ENCODE measurements at places on chromosomes 3 and 15.

DNA sequence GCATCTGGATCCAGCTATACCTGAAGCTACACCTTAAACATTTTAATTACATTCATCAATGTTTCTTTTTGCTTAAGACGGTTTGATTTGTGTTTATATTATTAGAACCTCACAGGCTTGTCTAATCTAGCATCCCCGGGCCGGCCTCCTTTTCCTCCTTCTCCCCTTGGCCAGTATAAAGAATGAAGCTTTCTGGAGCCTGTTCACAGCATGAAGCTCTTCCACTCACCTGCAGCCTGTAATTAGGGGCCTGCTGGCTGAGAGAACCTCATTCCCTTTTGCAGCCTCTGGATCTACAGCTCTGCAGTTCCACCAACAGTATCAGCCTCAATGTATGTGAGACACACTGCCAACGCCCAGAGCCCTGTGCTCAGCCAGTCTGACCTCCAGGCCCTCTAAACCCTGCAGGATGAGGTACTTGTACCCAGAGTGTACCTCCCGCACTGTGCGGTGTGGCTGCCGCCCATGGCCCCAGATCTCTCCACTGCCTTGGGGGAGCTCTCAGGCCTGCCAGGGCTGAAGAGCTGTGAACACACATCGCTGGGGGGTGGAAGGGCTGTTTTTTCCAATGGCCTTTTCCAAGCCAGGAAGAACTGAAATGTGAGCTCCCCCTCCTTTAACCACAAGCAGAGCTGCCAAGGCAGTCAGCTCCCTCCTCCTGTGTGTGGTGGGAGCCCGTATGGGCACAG, 114.7 kb upstream of the ALDH1A3 start:
- H3K36me3 ChIP-seq = no peaks in the 10 kb centered on the region
- no peaks in the 10 kb centered on the region for H3K4me1 ChIP-seq
- DNase-seq = peak; percentile 97
- no peak overlapping the region for H3K27ac ChIP-seq

DNA sequence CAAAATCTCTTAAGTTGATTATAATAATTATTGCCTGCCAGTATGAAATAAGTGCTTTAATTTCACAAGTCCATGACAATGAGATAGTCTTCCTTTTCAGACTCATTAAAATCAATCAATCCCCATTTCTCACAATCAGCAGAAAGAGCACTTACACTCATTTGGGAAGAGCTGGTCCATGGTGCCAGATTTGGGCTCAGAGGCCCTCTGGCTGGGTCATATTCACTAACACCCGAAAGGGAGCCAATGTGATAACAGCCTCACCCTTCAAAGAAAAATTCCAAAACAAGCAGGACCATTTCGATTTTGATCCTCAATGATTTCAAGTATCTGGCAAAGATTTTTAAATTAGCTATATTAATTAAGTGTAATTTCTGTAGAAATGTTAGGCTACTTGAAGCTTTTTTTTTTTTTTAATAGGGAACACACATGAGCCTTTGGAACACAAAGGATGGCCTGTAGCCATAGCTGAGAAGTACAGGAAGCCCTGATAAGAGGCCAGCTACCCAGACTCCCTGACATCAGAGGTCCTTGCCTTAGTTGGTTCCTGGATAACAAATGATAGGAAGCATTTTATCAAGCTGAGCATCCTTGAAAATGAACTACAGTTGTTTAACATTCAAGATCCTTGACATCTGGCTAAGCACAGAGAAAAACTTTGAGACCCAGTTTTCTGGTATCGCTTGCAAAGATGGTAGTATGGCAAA, 17.1 kb downstream of the MCF2L2 start:
- no peak overlapping the region for H3K27ac ChIP-seq
- H3K36me3 ChIP-seq = no peaks in the 10 kb centered on the region
- DNase-seq = peak; percentile 39
- H3K27me3 ChIP-seq = no peaks in the 10 kb centered on the region

- no peaks in the 10 kb centered on the region for H3K27me3 ChIP-seq
- no peak overlapping the region for H3K27ac ChIP-seq
- no peak for DNase-seq
- no peaks in the 10 kb centered on the region for H3K4me1 ChIP-seq
- no peak overlapping the region for H3K4me3 ChIP-seq
Observed at GRCh38 chr3:135706758-135707375, 258.7 kb upstream of the PPP2R3A start.

GRCh38 chr3:71784914-71785531, at the start of gene PROK2:
Gene PROK2 (minus strand): TSS chr3:71785148. CDS start chr3:71785052, 96 bp downstream.
- peak within 1 kb of the TSS; percentile 40 for H3K4me3 ChIP-seq
- H3K4me1 ChIP-seq = no peaks in the 10 kb centered on the region
- peaks cover 77% of the 10 kb centered on the region for H3K27me3 ChIP-seq

DNA sequence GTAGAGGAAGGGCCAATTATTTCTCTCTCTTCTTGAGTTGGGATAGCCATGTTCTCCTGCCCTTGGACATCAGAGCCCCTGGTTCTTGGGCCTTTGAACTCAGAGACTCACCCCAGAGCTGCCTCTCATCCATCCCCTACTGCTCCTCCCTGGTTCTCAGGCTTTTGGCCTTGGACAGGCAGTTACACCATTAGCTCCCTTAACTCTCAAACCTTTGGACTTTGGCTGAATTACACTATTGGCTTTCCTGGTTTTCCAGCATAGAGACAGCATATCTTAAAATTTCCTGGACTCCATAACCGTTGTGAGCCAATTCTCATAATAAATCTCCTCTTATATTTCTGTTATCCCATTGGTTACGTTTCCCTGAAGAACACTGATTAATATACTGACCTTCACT, 63.7 kb upstream of the CHL1 start:
- no peak overlapping the region for H3K4me3 ChIP-seq
- H3K36me3 ChIP-seq = no peaks in the 10 kb centered on the region
- H3K4me1 ChIP-seq = no peaks in the 10 kb centered on the region
- no peak overlapping the region for H3K27ac ChIP-seq

DNA sequence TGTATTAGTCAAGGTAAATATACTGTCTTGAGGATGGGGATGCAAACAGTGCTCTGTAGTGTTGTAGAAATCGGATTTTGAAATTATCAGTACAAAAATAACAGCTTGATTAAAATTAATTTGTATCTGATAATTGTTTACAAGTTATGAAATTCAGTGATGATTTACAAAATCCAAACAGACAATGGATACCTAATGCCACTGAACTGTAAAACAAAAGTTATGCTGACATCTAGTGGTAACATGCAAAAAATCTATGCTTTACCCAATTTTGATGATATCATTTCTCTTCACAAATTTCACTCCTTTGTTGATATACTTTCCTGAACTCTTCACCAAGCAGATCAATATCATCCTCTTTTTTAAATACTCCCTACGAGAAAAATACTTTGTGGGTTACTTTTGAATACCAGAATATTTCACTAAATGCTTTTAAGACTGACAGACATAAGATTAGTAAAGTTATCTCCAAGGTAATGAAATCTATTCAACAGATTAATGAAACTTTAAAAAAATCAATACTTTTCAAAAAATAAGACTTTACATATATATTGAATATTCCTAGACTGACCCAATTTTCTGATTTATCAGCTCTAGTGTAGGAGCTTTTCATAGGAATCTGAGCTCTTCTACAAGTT, 36.0 kb downstream of the MNS1 start:
- no peaks in the 10 kb centered on the region for H3K27me3 ChIP-seq
- peak; percentile 56 for DNase-seq
- no peak overlapping the region for H3K4me3 ChIP-seq
- H3K4me1 ChIP-seq = no peaks in the 10 kb centered on the region
- H3K36me3 ChIP-seq = no peaks in the 10 kb centered on the region
- no peak overlapping the region for H3K27ac ChIP-seq

GRCh38 chr3:122635789-122636188, 44.9 kb upstream of the PARP14 start:
- no peaks in the 10 kb centered on the region for H3K36me3 ChIP-seq
- H3K27ac ChIP-seq = no peak overlapping the region
- no peaks in the 10 kb centered on the region for H3K27me3 ChIP-seq
- H3K4me3 ChIP-seq = no peak overlapping the region
- H3K4me1 ChIP-seq = no peaks in the 10 kb centered on the region

DNA sequence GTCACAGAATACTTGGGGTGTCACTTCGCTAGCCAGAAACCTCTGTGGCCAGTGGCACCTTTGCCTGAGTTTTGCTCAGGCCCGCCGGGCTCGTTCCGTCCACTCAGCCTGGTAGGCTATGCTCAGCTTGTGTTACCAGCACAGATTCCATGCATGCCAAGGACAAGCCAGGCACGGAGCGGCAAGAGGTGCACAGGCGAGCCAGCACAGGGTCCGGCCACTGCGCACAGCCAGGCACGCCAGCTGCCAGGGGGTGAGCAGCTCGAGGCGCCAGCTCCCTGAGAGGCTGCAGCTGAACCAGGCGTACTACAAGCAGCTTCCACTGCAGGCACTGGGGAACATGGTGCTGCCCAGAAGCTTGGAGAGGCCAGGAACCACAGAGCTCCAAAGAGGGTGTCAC, 14.7 kb downstream of the PCYT1A start:
- H3K27me3 ChIP-seq = no peaks in the 10 kb centered on the region
- no peaks in the 10 kb centered on the region for H3K36me3 ChIP-seq
- no peak overlapping the region for H3K4me3 ChIP-seq
- H3K4me1 ChIP-seq = no peaks in the 10 kb centered on the region
- no peak for DNase-seq

GRCh38 chr15:78325092-78325843, 14.9 kb upstream of the CRABP1 start:
- DNase-seq = no peak
- H3K4me1 ChIP-seq = no peaks in the 10 kb centered on the region
- H3K27ac ChIP-seq = no peak overlapping the region
- no peaks in the 10 kb centered on the region for H3K27me3 ChIP-seq
- no peaks in the 10 kb centered on the region for H3K36me3 ChIP-seq
- H3K4me3 ChIP-seq = no peak overlapping the region

DNA sequence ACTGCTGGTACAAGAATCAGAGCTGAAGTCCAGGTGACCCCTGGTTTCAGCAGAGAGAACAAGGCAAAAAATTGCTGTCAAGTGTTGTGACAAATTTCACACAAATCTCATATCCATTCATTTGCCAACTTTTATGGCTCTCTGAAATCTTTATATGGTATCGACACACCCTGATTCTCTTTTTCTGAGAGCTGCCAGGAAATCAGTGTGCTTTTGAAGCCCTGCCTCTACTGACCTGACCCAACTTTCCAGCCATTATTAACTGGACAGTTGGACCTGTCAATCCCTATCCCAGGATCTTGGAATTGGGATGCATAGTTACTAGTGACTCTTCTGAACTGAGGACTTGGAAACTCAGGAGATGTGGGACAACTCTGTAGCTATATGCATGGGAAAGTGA, 288.2 kb upstream of the GADL1 start:
- H3K27ac ChIP-seq = no peak overlapping the region
- H3K4me1 ChIP-seq = no peaks in the 10 kb centered on the region
- no peaks in the 10 kb centered on the region for H3K27me3 ChIP-seq
- DNase-seq = no peak
- H3K36me3 ChIP-seq = no peaks in the 10 kb centered on the region

DNA sequence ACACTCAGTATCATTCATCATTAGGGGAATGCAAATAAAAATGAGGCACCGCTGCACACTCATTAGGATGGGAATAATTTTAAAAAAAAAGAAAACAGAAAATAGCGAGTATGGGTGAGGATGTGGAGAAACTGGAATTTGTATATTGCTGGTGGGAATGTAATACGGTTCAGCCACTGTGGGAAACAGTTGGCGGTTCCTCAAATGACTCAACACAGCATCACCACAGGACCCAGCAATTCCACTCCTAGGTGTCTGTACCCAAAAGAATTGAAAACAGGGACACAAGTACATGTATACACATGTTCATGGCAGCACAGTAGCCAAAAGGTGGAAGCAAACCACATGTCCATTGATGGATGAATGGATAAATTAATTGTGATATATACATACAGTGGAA, 35.2 kb upstream of the RFTN1 start:
- H3K27ac ChIP-seq = no peak overlapping the region
- no peak overlapping the region for H3K4me3 ChIP-seq
- H3K27me3 ChIP-seq = no peaks in the 10 kb centered on the region

DNA sequence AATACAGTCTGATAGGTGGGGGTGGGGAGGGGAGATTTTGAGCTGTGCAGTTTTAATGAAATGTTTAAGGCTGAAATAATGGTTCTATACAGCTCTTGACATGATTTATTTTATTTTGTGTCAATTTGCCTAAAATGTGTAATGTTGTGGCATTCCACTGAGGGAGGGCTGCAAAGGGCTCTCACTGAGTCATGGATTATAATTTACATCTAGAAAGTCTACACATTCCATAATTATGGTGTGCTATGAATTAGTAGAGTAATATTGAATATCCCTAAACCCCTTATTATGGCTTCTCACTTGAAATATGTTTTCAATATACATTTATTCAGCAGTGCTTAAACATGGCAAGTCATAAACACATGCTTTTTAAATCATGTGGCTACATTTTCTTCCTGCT, 103.9 kb downstream of the RARB start:
- no peak overlapping the region for H3K4me3 ChIP-seq
- no peaks in the 10 kb centered on the region for H3K27me3 ChIP-seq
- H3K27ac ChIP-seq = no peak overlapping the region
- H3K36me3 ChIP-seq = no peaks in the 10 kb centered on the region
- H3K4me1 ChIP-seq = peaks cover 4% of the 10 kb centered on the region

DNA sequence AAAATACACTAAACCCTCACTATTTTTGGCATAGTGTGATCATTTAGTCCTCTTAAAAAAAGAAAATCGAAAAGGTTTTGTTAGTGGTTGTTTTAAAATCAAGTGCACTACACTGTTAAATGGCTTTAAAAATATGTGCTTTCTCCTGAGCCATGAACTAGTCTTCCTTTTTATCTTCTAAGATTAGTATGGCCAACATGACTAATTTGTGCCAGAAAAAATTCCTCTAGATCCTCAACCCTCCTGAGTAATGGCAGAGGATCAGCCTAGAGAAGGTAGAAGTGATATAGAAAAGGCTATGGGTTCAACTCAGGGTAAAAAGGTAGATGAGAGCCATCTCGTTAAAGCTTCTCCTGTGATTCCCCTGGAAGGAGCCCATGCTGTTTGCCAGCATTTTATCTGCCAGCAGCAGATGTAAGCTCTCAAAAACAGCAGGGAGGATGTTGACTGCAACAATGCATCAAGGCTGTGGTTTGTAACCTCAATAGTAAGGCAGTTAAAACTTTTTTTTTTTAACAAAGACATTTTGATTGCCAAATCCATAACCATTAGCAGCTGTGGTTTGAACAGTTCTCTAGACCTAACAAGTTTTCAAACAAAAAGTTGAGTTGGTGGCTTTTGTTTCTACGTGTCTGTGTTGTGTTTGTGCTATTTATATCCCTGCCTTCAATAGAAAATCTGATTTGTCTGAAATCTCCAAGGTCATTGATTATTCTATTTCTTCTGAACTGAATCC, 30.2 kb upstream of the ZNF609 start:
- H3K4me3 ChIP-seq = no peak overlapping the region
- peak; percentile 21 for DNase-seq
- H3K36me3 ChIP-seq = no peaks in the 10 kb centered on the region
- H3K27me3 ChIP-seq = no peaks in the 10 kb centered on the region
- peak overlapping the region; percentile 41 for H3K27ac ChIP-seq
- peaks cover 12% of the 10 kb centered on the region for H3K4me1 ChIP-seq

GRCh38 chr15:77901921-77902750, 175.4 kb downstream of the TBC1D2B start:
- no peak overlapping the region for H3K27ac ChIP-seq
- no peaks in the 10 kb centered on the region for H3K36me3 ChIP-seq
- no peaks in the 10 kb centered on the region for H3K27me3 ChIP-seq
- peak; percentile 14 for DNase-seq

- H3K36me3 ChIP-seq = no peaks in the 10 kb centered on the region
- no peak overlapping the region for H3K4me3 ChIP-seq
- no peak overlapping the region for H3K27ac ChIP-seq
- H3K4me1 ChIP-seq = no peaks in the 10 kb centered on the region
Observed at GRCh38 chr3:62999158-62999557, 123.9 kb upstream of the CADPS start.

- H3K36me3 ChIP-seq = peaks cover 3% of the 10 kb centered on the region
- no peak for DNase-seq
- H3K4me1 ChIP-seq = no peaks in the 10 kb centered on the region
- H3K27ac ChIP-seq = no peak overlapping the region
- H3K27me3 ChIP-seq = no peaks in the 10 kb centered on the region
- H3K4me3 ChIP-seq = no peak overlapping the region
Observed at GRCh38 chr3:120324190-120324589, 25.0 kb downstream of the LRRC58 start.
